Stimulated activated CD4-positive, alpha-beta T cell treated with anti-CD3 and anti-CD28 coated beads, Interleukin-2, amount 100 ng/mL, for 48 hours (primary cell): ENCODE measurements at places on chromosomes 4 and X.

GRCh38 chr4:124785645-124786044 is 73.1 kb upstream of the ANKRD50 start:
- no peak for DNase-seq

- DNase-seq, result no peak
Measured at GRCh38 chr4:156100651-156101050, 147.0 kb upstream of the CTSO start.

DNA sequence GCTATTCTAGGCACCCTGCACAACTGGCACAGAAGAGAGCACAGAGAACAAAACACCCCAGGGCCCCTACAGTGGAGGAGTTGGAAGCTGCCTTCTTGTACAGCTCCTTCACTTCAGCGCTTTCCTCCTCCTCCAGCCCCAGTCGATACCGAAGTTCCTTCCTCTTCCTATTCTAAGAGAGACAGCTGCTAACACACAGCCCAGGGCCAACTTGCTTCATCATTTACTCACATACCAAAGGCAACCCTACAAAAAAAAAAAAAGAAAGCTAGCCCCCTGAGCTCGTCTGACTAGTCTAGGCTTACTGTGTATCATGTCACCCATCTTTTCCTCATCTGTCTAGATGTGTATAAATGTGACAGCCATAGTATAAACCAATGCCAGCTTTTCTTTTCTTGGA is 64.5 kb downstream of the MID1 start:
- DNase-seq, result no peak

DNA sequence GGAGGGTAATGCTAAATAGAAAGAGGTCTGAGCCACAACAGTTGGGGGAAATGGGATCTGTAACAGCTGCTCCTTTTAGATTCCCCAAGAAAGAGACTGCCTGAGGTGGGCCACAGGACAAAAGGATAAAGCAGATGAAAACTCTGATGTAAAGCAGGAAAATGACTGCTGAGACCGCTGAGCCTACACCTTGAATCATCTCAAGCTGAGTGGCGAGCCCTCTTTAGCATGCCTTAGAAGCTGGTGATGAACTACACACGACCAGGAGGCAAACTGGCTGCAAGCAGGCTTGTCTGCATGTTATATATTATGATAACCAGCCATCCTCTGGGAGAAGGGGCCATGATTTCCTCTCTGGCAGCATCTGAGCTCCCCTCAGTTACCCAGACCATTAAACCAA is 88.4 kb downstream of the TTC29 start:
- DNase-seq, result no peak

GRCh38 chr4:8338351-8338961 is 68.9 kb downstream of the HTRA3 start:
- DNase-seq, result no peak

- DNase-seq, result no peak
Measured at GRCh38 chr4:10183462-10183861, 66.9 kb upstream of the WDR1 start.

DNA sequence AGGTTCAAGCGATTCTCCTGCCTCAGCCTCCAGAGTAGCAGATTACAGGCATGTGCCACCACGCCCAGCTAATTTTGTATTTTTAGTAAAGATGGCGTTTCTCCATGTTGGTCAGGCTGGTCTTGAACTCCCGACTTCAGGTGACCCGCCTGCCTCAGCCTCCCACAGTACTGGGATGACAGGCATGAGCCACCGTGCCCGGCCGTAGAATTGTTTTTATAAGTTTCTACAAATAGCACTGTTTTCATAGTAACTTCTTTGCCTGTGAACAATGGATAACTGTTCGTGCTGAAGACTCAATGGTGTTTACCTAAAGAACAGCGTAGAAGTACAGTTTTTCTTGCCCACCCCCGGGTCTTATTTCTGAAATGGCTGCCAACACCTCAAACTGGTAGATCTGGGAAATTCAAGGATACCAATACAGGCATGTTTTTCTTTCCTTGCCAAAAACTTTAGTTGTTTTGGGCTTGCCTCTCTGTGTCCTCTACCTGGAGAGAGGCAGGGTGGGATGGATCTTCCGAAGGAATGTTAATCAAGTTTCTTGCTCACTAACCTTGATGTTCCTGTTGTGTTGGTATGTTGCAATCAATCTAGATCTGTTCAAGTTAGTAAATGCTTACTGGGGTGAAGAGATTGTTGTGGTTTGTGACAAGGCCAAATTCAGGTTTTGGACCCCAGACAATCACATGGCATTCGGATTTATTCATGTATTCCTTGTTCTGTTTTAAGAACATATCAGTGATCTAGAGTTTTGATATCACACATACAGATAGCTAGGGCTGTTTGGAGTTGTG is 2.8 kb upstream of the RUFY3 start:
- no peak for DNase-seq

DNA sequence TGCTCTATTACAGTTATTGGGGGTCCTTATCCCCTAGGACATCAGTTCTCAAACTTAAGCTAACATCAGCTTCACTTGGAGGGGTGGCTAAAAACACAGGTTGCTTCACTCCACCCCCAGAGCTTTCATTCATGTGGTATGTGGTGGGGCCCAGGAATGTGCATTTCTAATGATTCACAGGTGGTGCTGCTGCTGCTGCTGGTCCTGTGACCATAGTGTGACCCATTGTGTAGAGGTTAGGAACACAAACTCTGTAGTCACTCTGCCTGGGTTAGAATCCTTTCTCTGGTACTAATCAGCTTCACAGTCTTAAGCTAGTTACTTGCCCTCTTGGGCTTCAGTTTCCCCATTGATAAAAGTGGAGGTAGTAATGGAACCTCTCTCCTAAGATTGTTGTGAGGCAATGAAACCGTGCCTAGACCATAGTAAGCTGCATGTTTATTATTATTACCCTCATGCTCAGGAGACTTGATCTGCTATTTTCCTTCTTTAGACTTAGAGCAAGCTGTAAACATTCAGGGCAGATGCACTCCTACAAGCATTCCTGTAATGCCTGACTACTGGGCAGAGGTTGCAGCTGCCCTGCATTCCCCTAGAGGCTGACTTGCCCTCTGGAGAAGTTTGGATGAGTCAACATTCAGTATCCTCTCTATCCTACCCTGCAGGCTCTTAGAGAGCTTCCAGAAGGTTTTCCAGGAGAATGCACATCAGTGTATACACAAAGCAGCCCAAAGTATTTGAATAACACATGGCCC is 94.1 kb upstream of the ACSL4 start:
- DNase-seq, result no peak
